Stimulated activated CD4-positive, alpha-beta T cell treated with anti-CD3 and anti-CD28 coated beads, Interleukin-2, amount 100 ng/mL, for 48 hours (primary cell): ENCODE measurements at places on chromosomes 6 and 20.

GRCh38 chr20:33160681-33161080 lies 7.3 kb upstream of the BPIFA2 start:
- DNase-seq, result no peak

DNA sequence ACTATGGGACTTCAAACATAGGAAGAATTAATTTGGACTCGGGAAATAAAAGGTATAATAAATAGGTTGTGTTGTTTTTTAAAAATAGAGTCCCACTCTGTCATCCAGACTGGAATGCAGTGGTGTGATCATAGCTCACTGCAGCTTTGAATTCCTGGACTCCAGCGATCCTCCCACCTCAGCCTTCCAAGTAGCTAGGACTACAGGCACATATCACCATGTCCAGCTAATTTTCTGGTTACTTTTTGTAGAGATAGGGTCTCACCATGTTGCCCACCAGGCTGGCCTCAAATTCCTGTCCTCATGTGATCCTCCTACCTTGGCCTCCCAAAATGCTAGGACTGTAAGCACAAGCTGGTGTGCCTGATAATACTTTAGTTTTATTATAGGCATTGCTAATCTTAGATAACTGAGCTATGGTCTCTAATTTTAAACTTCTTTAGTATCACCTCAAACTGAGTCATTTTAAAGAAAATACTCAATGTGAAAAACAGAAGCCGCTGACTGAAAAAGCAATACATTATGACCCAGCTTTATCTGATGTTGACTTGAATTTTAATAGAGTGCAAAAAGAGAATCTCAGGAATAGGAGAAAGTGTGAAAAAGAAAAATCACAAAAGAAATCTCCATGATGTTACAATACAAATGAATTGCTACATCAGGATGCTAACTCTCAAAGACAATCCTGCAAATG lies 251.0 kb downstream of the RNGTT start:
- DNase-seq, result no peak

DNA sequence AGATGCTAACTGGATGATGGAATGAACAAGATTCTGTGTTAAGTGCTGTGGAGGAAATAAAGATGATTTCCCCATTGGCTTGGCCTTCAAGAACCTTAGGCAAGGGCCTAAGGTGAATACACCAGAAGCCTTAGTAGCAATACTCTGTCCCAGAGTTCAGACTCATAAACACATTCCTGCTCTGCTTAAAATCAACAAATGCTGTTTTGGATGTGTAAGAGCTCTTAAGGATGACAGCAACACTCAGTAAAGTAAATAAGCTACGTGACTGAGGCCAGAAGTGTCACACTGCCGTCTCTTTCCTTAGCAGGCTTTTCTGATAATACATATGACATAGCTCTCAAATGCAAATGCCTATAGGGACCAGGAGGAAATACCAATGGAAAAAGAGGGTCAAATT lies 90.6 kb downstream of the EYA2 start:
- DNase-seq, result no peak

DNA sequence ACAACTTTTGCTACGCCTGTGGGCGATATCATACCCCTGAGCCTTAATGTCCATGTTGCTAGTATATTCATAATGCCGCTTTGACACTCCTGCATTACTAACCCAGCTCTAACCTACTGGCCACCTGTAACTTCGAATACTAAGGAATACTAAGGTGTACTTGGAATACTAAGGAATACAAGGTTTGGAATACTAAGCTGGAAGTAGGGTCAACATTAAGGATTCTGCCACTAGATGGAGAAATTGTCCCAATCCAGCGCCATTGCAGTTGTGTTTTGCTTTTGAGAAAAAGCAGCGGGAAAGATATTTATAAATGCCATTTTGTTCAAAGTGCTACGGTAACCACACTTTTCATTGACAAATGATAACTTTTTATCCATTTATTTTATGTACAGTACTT lies 10.7 kb downstream of the TBXT start:
- no peak for DNase-seq

DNA sequence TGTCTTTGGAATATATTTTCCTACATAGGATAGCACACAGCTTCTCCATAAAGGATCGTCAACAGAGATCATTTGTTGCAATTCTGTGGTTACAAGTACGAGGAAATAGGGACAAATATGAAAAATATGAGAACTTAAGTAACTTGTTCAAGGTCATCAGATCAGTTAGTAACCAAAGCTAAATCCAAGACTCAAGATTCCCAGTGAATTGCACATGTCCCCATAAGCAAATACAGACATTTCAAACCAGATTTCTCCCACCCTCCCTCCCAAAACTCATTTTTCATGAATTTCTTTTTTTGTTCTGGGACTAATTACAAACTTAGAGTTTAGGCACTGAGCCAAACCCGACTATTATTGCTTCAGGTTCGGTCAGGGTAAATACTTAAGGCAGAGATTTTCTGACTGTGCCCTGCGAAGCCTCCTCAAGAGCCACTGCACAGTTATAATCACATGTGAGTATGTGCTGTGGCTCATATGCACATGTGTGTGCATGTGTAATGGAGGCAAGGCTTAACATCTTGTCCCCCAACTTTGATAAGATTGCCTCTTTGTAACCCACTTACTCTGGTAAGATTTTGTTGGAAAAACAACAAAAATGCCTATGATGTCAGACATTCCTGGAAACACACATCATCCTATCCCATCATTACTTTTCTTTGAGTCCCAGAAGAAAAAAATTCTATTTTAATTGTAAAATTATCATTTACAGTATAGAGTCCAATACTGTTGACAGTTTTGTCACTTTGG lies 216.2 kb downstream of the CD83 start:
- DNase-seq, result no peak

DNA sequence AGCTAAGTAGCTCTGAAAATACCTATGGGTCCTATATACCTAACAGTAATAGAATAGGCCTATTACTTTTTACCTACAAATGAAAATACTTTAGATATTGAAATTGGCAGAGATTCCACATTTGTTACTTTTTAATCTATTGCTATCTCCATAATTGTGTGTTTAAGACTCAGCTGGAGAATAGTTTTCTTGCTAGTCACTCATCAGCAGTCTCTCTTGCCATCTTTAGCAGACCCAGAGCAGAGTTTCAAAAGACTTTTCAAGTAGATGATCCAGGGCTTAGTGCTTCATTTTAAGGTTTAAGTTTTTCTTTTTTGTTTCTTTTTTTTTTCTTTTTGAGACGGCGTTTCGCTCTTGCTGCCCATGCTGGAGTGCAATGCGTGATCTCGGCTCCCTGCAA lies 12.9 kb downstream of the ANKS1A start:
- DNase-seq, result no peak

DNA sequence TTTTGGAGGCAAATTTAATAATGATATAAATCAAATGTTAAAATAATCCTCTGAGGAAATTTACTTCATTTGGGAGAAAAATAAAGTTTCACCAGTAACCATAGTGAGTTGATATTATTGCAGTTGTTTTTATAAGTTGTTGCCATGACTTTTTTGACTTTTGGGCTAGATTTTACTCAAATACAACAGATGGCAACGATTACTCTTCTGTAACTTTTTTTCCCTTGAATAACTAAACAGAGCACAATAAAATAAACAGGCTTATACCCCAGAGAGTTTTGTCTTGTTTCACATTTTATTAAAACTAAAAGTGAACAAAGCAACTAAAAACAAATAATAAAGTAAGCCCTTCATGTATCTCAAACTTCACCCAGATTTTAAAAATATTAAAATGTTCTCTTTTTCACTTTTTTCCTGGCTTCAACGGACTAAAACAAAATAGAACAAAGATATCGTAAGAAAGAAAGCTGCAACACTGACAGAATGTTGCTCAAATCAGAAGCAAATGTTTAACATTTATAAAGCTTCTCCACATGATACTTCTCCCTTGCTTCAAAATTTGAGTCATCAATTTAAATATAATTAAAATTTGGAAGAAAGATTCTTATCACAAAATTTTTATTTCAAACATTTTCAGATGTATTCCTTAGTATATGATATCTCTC lies 42.5 kb upstream of the BMP5 start:
- no peak for DNase-seq

DNA sequence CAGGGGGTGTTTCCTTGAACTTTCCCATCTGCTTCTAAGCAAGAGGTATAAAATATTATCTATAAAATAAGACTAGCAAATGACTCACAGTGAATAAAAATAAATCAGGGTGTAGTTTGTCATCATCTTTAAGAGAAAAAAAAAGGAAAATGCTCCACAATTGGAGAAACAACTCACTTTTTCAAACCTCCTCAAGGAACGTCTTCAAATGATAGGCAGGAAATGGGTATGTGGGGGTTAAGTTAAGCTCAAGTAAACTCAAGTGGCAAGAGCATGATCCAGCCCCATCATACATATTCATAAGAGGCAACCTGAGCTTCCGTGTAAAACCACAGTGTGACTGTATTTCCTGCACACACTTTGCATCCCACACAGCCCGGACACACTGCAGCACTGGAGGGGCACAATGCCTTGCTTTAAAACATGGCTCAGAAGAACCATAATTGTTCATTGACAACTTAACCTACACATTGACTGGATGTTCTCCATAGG lies 58.5 kb upstream of the CEP85L start:
- DNase-seq, result peak; percentile 59

DNA sequence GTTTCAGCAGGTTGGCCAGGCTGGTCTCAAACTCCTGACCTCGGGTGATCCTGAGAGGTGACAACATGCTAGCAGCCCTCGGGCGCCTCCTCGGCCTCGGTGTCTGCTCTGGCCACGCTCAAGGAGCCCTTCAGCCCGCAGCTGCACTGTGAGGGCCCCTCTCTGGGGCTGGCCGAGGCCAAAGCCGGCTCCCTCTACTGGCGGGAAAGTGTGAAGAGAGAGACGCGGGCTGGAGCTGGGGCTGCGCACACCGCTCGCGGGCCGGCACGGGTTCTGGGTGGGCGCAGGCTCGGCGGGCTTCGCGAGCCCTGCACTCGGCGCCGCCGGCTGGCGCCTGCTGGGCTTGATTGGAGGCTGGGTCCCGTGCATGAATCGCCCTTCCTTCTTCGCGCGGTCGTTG lies 80.8 kb upstream of the RBM24 start:
- DNase-seq, result no peak

DNA sequence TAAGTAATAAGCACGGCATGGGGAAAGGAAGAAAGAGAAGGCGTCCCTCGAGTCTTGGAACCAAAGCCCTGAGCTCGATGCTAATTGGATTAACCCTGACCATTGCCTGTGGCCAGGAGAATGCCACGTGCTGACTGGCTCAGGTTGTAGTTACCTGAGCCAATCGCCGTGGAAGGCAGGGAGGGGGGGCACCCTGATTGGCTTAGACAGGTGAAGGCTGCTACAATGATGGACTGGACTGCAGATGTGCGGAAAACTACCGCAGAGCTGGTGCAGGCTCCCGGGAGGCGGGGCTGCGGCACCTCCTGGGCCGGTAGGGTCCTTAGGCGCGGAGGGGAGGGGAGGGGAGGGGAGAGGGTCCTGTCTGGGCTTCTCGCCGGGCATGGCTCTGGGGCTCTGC lies 121.3 kb downstream of the TFAP2C start:
- no peak for DNase-seq

DNA sequence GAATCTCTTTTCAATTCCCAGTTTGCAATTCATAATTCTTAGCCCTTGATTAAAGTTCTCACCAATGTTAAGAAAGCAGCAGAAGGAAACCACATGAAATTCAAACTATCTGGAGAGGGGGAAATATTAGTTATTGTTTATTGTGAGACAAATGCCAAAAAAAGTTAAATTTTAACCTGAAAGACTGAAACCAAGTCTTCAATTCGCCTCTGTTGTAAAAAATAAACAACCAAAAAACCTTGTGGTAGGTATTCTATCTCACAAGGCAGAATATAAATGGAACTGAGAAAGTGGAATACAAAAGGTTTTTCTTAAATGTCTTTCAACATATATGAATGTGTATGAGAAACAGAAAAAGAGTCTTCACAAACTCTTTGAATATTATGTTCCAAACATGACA lies 24.8 kb downstream of the TMX4 start:
- no peak for DNase-seq

- DNase-seq, result peak; percentile 71
These were observed 1.3 kb downstream of the HMGA1 start for GRCh38 chr6:34237722-34238584.

DNA sequence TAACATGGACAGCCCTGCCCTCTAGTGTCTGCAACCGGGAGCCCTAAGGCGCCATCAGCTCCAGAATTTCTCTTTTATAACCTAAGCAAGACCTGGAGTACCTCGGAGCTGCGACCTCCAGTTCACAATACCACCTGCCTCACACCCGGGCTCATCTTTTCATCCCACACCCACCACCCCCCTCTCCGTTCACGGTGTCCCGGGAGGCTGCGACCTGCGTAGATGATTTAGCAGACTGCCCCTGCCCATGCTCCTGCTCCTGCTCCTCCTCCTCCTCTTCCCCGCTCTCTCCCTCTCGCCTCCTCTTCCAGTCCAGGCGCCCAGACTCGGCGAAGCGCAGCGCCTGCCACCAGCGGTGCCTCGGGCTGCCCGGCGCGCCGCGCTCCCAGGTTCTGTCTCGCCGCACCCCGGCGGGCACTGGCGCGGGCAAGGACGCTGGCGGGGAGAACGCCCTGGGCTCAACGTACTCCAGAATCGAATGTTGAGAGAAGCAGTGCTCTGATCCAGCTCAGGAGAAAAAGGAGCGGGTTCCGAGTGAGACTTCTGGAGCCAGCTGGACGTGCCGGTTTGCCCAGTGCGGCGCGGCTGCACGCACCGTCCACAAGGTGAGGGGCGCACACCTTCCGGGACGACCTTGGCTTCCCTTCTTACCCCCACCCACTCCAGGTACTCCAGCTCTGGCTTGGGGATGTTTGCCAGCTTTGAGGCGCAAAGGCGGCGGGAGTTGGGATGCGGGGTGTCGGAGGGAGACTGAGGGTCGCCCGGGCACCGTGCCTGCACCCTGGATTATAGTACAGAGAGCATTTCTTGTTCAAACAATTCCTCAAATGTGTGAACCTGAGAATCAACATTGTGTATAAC lies at the start of gene HTR1E:
Gene HTR1E, plus strand, starts transcription at position 310 of the 861 bp plus-strand sequence. CDS start 77,807 bp downstream, outside the sequence.
- peak; percentile 5 for DNase-seq

GRCh38 chr6:142926494-142927270 lies 18.3 kb downstream of the HIVEP2 start:
- no peak for DNase-seq

DNA sequence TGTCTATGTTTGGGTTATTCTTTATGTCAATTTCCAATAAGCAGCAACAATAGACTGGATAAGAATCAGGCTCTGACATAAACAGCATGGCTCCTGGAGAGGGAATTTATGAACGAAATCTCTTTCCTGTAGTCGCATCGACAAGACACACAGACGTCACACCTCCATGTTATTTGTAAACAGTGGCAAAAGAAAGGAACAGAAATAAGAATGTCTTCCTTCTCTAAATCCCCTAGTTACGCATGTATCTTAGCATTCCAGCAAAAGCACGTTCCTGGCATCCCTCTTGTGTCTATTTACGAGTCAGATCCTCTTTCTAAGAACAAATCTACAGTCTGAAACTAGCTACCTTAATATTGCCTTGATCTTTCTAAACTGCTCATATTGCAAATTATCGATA lies 559.1 kb upstream of the JAG1 start:
- DNase-seq, result no peak

DNA sequence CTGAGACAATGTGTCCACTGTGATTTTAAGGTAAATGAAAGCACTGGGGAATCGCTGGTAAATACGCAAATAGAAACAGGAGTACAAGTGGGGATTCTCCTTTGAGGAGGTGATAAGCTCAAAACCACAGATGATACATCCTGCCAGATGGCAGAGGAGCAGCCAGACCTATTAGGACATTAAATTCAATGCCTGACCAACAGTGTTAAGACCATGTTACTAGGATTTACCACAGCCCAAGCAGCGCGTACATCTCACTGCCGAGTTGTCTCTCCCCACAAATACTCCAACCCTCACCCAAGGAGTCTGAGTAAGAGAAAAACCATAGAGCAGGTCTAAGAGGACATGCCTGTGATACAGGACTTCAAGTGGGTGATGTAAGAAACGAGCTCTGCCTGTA lies 68.9 kb upstream of the TULP1 start:
- DNase-seq, result no peak
